ENCODE measurements at places on chromosomes 5 and 9.

- DNase-seq = no peak
Measured at GRCh38 chr5:111937094-111937493, 180.1 kb upstream of the NREP start.

- no peak for DNase-seq
Measured at GRCh38 chr9:93815135-93815534, 140.0 kb downstream of the BARX1 start.

- DNase-seq = no peak
Measured at GRCh38 chr5:137142764-137143605, 356.1 kb downstream of the SPOCK1 start.

- DNase-seq = no peak
Measured at GRCh38 chr5:1515921-1516571, 7.7 kb downstream of the LPCAT1 start.

DNA sequence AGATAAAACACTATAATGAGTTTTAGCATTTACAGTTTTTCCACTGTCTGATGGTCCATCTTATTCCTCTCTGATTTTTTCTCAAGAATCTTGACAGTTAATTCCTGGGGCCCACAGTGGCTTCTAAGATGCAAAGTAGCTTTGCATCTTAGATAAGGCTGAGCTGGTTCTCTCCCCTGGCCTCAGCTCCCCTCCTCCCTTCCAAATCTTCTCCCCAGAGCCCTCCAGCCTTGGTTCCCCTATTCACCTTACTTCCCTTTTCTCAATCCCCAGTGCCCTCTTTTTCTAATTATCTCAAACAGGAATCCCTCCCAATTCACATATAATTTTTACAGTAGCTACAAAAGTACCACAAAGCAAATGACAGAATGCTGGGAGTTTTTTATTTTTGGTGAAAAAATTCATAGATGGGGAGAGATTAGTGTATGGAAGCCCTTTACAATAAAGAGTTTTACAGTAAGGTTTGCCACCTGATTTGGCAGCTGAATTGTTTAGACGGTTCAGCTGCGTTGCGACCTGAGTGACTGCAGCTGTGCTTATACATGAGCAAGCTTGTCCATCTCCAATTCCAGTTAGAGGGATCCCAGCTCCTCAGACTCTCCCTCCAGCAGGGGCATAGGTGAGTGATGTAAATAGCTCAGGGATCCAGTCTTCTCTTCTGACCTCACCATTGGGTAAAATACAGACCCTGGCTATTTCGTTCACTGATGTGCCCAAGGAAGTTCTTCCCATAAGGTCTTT is 51.4 kb upstream of the CKMT2 start:
- DNase-seq = no peak

DNA sequence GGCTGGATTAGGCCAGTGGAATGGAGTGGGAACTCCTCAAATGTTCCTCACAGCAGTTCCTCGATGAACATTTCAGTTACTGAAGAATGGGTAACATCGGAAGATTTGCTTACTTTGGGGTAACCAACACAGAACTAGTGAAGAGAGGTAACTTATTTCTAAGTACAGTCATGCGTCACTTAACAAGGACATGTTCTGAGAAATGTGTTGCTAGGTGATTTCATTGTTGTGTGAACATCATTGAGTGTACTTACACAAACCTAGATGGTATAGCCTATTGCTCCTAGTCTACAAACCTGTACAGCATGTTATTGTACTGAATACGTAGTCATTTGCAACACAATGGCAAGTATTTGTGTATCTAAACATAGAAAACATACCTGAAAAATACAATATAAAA is 228.3 kb downstream of the MAST4 start:
- DNase-seq = no peak

DNA sequence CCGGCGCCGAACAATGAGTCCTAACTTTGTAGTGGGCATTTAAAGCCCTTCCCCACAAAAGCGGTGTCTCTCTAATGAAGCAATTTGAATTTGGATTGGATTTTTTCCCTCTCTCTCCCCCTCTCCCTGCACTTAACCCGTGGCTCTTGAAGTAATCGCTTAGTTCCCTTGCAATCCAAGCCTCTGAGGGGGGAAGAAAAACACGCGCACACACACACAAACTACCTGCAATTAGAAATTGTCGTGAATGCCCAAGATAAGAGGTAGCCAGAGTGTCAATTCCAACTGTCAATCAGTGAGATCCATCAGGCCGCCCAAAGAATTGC is 1.2 kb downstream of the LHX6 start:
- DNase-seq = no peak

DNA sequence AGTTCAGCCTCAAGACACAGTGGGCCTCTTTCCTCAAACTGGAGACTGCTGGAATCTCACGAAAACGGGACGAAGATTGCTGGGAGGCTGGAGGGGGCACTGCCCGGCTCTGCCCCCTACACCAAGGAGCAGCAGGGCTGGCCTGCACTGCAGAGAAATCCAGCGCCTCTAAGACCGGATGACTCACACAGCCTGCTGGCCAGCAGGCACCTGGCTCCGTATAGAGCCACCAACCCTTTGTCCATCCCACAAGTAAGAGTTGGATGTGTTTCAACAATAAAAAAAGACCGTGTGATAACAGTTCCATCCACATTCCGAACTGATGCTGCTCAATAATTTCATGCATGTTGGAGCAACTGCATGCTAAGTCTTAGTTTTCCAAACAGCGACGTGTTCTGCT is 11.5 kb downstream of the CCDC127 start:
- no peak for DNase-seq

DNA sequence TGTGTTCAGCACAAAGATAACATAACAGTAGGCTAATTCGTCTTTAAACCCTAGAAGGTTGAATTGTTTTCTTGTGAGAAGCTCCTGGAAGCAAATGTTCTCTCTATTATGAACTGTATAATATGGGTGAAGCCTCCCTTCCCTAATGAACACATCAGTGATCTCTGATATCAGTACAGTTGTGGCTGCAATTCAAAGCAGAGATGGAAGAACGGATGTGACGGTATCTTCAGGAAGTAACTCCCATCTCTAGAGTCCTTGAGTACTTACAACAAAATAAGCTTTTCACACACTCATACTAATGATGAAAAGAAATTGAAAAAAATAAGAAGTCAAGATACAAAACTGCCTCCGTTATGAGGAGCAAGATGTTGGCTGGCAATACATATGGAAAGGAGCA is 4.5 kb downstream of the HCN1 start:
- DNase-seq = peak; percentile 64

- no peak for DNase-seq
Measured at GRCh38 chr5:147507480-147508126, 2.3 kb downstream of the DPYSL3 start.

- DNase-seq = peak; percentile 45
Measured at GRCh38 chr5:31638748-31639418, at the start of gene PDZD2. Gene PDZD2, plus strand, starts transcription at chr5:31639131.

DNA sequence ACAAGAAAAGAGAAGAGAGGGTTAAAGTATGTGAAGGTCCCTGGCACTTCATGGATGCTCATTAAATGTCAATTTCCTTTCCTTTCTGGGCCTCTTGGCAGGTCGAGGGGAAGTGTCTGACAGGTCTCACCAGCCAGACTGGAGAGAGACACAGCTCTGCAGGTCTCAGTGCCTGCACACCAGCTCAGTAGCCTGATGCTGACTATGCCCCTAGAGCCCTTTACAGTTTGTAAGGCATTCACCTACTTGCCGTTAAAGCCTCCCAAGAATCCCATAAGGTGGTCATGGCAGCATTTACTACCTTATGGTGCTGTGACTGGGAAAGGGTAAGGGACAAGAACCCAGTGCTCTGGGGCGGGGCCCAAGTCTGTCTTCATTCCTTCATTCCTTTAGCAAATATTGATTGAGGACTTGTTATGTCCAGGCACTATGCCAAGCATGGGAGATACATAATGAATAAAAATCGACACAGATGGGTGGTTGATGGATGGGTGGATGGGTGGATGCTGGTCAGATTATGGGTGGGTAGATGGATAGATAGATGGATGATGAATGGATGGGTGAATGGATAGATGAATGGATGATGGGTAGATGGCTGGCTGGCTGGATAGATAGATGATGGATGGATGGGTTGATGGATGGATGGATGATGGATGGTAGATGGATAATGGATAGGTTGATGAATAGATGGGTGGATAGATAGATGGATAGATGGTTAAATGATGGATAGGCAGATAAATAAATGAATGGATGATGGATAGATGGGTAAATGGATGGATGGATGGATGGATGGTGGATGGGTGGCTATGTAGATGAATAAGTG is 21.3 kb upstream of the KIF12 start:
- DNase-seq = no peak

GRCh38 chr5:5756762-5757161 is 334.3 kb downstream of the ICE1 start:
- no peak for DNase-seq

DNA sequence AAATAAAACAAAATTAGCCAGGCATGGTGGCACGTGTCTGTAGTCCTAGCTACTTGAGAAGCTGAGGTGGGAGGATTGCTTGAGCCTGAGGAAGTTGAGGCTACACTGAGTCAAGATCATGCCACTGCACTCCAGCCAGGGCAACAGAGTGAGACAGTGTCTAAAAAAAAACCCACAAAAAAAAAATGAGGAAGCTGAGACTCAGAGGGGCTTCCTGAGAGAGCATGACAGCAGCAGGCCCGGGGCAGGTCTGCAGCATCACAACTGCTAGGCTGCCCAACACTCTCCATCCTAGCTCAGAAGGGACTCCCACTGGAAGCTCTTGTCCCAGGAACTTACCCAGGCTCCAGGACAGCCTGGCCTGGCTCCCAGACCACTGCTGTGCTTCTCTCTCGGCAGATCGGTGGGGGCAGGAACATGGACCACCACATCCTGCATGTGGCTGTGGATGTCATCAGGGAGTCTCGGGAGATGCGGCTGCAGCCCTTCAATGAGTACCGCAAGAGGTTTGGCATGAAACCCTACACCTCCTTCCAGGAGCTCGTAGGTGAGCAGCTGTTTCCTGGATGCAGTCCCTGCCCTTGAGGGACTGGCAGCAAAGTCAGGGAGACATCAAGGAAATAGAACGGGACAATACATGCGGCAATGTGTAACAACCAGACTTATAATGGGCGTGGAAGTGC is 19.1 kb downstream of the PTGS1 start:
- DNase-seq = no peak

- no peak for DNase-seq
Measured at GRCh38 chr9:136815422-136815782, 7.7 kb downstream of the RABL6 start.

- no peak for DNase-seq
Measured at GRCh38 chr5:172834415-172835289, 601 bp downstream of the ERGIC1 start.

DNA sequence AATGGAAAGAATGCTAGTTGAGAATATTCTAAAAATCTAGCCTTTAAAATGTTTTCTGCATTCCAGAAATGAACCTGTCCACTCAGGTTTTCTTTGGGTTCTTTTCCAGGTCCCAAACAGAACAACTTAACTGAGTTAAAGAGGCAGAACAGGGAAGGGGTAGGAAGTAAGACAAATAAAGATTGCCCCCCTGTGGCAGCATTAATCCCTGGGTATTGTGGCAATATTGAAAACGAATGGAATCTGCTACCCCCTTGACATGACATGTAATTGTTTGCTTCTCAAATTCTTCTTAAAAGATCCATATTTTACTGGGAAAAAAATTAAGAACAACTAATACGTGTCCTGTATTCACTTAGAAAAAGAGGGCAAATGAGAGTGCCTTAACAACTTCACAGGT is 9.3 kb upstream of the RBM22 start:
- DNase-seq = no peak

DNA sequence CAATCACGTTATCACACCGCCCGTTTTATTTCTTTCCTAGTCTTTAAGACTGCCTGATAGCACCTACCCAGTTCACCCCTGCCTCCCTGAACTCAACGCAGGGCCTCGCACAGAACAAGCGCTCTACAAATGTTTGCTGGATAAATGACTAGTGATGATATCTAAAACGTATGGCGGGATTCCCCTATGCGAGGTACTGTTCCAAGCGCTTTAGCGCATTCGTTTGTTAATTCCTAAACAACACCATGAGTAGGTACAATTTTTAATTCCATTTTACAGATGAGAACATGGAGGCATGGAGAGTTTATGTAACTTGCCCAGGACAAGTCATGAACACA is 6.6 kb downstream of the POU4F3 start:
- no peak for DNase-seq

GRCh38 chr5:15284706-15285105 is 215.3 kb upstream of the FBXL7 start:
- no peak for DNase-seq

DNA sequence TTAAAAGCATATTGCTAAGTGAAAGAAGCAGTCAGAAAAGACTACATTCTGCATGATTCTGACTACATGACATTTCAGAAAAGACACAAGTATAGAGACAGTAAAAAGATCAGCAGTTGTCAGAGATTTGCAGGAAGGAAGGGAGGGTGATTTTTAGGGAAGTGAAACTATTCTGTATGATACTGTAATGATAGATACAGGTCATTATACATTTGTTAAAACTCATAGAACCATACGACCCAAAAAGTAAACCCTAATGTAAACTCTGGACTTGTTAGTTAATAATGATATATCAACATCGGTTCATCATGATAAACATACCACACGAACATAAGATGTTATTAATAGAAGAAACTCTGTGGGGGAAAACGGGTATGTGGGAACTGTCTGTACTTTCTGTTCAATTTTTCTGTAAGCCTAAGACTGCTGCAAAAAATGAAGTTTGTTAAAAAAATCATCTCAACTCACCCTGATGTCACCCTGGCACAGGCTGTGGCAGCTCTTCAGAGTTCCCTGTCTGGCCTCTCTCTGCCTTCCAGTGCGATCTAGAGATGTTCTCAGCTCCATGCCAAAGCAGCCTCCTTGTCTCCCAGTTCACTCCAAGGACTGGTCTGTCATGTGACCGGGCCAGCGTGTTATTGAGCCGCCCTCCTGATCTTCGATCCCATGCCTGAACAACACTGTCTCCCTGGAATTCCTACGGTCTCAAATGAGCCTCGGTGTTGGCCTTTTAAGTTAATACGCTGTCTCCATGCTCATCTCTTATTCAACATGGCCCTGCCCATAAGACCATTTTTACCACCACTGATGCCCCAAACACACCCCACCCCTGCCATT is 35.4 kb downstream of the PRLR start:
- DNase-seq = no peak

DNA sequence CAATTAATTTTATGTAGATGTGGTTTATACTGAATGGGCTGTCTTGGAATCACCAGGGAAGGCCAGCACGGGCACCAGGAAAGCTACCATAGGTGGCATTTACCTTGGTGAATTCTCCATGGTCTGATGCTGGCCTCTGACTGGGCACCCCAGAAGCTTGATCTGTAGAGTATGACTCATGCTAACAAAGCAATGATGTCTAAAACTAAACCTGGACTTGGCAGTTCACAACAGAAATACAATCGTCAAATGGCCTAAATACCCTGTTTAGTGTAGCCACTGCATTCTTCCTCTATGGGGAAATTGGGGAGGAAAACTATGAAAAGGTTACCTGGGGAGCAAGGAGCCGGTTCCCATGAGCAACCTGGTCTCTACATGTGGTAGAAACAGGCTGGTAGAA is 98.0 kb downstream of the ATPSCKMT start:
- DNase-seq = no peak

Measured in NCI-H446 treated with DMSO at 0.1 percent for 48 hours (cell line).